ENCODE measurements at places on chromosomes 6 and 20.

DNA sequence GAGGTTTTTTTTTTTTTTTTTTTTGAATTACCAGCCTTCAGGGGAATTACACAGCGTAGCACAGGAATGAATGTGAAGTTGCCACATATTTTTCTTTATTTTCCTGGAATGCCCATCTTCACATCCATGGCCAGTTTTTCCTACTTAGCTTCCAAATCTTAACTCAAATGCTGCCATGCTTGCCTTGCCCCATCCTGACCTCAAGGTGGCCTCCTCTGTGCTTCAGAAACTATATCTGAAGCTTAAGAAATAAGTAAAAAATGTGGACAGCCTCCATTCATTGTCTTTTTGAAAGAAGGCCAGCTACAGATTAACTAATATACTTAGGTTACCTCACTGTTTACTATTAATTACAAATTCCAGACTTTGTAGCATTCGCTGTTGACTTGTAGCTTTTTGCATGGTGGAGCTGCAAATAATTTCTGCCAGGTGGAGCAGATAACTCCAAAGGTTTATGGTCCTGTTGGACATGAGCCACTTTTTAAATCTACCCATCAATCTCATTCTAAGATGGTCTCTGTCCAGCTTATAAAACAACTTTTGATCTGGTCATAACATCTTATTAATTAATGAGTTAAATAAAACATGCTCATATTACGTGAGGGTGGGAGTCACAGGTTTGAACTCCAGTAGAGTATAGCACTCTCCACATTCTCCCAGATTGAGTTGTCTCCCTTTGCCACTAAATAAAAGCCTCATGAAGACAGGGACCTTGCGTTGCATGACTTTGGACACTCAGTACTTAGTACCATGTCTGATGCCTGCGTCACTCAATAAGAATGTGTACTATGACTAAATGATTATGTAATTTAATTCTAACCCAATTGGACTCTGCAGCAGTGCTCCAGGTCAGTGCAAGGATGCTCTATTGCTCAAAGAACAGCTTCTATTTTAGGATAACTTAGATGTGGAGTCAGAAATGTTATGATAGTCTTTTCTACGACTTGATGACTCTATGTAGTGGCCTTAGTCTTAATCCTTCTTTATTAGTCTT, 678.6 kb upstream of the CITED2 start:
- DNase-seq = no peak

DNA sequence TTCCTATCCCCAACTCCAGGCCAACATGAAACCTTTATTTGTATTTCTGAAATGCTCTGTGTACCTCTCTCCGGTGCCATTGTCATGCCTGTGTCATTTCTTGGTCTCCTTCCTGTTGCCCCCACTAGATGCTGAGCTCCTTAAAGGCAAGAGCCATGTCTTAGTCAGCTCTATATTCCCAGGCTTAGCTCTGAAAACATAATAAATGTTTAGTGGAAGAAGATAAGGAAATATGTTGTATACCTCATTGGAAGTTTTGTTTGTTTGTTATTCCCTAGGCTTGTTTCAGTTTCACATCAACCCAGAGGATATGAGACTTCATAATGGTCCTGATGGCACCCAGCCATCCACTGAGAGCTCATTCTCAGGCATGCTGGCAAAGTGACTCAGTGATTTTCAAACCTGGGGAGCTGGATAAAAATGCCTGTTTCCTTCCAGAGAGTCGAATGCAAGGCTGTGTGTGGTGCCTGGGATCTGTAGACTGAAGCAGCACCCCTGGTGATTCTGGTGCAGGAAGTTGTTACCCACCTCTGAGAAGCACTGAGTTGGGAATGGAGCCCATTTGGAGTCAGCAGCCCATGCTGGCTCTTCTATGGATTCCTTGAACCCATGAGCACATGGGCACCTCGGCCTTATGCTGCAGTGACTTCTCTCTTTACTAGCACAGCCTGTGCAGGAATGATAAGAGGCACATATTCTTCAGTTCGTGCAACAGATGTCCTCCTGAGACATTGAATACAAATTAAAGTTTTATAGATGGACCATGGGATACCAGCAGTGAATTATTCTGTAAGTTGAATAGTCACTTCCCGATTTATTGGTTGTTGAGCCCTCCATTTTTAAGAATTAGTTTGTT, 205.2 kb downstream of the FARS2 start:
- no peak for DNase-seq

GRCh38 chr6:46103441-46104115, 26.2 kb upstream of the ENPP4 start:
- no peak for DNase-seq

DNA sequence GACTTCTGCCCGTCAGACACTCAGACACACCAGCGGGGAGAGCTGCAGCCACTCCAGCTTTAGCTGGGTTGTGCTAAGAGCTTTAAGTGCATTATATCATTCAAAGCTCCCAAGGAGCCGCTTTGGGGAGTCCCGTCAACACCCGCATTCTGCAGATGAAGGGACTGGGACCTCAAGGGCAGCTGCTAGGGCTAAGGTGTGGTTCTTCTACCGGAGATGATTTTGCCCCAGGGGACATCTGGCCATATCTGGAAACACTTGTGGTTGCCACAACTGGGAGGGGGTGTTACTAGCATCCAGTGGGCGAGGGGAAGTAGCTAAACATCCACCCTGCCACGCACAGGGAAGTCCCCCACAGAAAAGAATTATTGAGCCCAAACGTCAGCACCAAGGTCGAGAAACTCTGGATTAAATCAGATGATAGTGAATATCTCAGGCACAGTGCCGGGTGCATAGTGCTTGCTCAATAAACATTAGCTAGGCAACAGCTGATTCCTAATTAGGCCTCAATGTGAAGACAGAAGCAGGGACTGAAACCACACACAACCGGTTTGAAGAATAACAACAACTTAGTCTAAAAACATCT, 29.6 kb downstream of the PMEPA1 start:
- no peak for DNase-seq

DNA sequence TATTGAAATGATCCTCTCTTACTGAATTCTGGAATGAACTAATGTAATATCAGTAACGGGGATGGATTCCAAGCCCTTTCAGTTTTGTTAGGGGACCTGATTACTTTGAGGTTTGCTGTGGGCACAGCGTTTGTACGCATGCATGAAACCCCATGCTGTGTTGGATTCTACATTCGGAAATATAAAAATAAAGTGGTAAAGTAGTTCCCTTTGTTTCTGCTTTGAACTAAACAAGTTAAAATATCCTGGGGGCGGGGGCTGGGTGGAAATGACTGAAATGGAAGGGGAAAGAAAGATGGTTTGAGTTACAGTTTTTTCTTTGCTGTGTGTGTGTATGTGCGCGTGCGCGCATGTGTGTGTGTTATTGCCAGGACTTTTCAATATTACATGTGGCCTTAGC, 196.5 kb upstream of the OPRM1 start:
- DNase-seq = no peak

DNA sequence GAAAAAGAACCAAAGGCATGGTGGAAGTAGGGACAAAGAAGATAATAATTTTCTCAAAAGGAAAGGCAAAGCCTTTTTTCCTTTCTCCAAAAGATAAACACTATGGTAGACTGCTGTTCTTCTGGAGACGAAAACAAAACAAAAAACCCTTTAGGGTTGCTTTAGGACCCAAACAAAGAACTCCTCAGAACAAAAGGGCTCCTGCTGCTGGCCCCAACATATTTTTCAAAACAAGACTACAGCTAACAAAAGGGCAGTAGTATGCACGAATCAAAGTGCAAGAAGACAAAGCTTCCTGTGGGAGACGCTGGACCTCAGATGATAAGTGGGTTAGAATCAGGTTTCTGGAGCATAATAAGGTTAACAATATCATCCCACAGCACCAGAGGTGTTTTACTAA, 15.8 kb downstream of the NCOA5 start:
- DNase-seq = no peak

DNA sequence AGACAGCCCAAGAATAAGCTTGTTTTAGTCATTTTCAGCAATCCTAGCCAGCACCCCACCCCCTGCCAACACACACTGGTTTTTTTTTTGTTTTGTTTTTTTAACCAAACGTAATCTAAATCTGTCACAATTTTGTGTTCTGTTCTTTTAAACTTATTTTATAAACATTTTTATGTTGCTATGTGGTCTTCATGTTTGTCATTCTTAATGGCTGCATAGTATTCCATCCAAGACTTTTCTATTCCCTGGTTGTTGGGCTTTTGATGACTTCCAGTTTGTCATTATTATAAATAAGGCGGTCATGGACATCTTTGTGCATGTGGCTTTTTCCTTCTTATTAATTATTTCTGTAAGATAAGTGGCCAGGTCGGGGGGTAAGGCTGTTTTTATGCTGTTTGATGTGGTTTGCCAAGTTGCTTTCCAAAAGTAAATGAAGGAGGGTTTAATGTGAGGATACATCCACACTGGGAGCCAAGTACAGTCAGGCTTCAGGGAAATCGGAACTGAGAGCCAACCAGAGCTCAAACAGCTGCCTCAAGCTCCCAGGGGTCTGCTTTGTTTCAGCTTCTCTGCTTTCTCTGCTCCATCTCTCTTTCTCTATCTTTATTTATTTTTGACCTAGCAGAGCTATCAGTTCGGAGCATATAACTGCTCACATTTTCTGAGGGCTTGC, 125.8 kb downstream of the VEGFA start:
- no peak for DNase-seq
